Hepatocyte (in vitro differentiated cells): ENCODE measurements at places on chromosomes 2 and 18. TPM values are rescaled to one million over a fixed set of nuclear protein-coding genes. Genes with fewer than 3 reads are reported as not detected.

KIF3C gene
- 6.5 and 8.4 TPM in 2 replicates for total RNA-seq

HOXD12 gene
- 17.9 and 29.0 TPM in 2 replicates for total RNA-seq

LYG1 gene
- total RNA-seq, result 0.16 and 0.93 TPM in 2 replicates

DNA sequence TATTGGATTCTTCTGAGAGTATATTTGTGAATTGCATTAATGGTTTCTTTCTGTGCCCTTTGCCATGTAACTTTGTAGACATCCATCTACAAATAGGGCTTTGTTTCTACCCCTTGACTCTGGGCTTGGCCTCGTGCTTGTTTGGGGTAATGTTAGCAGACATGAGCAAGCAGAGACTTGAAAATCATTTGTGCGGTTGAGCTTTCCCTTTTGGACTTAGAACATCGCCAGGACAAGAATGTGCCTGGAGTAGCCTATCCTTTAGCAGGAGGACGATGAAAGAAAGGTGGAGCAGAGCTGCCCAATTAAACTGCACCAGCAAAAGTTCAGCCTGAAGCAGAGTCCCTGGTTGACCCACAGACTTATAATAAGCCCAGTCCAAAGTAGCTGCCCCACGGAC is 785.9 kb downstream of the EPHA4 start:
- no peak for DNase-seq
- H3K36me3 ChIP-seq, result no peaks in the 10 kb centered on the region
- H3K4me3 ChIP-seq, result no peak overlapping the region
- no peaks in the 10 kb centered on the region for H3K4me1 ChIP-seq
- H3K27ac ChIP-seq, result no peak overlapping the region
- H3K27me3 ChIP-seq, result no peaks in the 10 kb centered on the region

GRCh38 chr2:18684206-18685038 is 95.1 kb upstream of the NT5C1B start:
- no peaks in the 10 kb centered on the region for H3K4me1 ChIP-seq
- peak; percentile 17 for DNase-seq
- no peaks in the 10 kb centered on the region for H3K27me3 ChIP-seq
- no peaks in the 10 kb centered on the region for H3K36me3 ChIP-seq
- H3K4me3 ChIP-seq, result no peak overlapping the region
- no peak overlapping the region for H3K27ac ChIP-seq

DNA sequence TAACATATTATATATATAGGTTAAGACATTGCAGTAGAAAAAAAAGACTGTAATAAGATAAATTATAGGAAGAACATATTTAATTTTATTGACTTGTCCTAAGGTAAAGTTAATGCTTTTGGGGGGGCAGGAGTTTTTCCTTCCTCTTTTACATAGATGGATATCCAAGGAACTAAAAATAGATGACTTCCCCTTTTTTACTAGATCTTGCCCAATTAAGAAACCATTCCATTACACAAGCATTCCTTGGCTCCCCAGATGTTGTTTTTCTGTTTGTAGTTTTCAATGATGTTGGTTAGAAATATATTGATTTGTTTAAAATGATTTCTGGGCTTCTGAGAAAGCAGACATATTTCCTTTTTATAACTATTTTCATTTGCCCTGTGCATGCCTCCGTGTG is 22.4 kb upstream of the PMAIP1 start:
- DNase-seq, result no peak
- H3K27ac ChIP-seq, result no peak overlapping the region
- no peak overlapping the region for H3K4me3 ChIP-seq
- peaks cover 6% of the 10 kb centered on the region for H3K4me1 ChIP-seq

DNA sequence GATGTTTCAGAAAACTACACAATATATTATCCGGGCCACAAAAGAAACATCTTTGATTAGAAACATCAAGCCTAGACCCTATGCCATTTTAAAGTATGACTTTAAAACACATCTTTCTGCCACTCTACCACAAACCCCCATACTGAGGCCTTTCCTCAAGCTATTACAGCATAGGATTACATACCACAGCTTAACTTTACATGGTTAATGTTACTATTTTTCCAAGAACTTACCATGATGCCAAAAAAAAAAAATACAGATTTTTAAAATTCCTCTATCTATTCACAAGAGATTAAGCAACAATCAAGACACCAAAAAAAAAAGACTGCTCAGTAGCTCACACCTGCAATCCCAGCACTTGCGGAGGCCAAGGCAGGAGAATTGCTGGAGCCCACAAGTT is 9.0 kb downstream of the NCKAP1 start:
- H3K4me3 ChIP-seq, result no peak overlapping the region
- no peak overlapping the region for H3K27ac ChIP-seq
- no peaks in the 10 kb centered on the region for H3K36me3 ChIP-seq

DNA sequence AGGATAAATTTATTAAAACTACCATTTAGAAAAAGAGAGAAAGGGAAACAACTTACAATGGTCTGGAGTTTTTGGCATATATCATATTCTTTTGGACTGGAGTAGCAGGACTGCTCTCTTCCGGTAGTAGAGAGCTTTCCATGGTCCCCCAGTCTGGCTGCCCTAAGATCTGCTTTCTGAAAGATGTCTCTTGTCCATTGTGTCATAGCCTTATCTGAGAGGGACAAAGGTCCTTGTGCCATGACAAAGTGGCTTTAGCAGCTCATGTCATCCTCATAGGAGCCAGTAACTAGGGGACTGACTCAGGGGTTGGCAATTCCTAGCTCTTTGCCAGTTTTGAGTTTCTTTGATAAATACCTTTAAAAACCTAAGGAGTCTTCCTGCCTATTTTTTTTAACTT is 505.5 kb upstream of the ZEB2 start:
- H3K4me3 ChIP-seq, result no peak overlapping the region
- no peak overlapping the region for H3K27ac ChIP-seq
- no peaks in the 10 kb centered on the region for H3K36me3 ChIP-seq
- H3K27me3 ChIP-seq, result no peaks in the 10 kb centered on the region
- peaks cover 12% of the 10 kb centered on the region for H3K4me1 ChIP-seq

DNA sequence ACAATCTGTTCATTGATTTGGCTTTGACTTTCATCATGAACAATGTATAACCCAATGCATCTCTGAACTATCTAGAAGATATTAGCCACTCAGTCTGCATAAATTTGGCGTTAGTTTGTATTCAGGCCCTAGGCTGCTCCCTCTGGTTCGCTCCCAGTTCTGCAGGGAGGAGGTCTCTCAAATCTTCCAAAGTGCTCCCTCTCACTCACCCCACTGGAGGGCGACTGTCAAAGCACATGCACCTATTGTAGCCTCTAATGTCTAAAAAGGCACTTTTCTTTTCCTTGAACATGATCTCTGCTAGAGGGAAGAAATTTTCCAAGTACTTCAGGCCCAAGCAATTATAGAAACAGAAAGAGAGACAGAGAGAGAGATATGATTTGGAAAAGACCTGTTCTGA is 291.5 kb downstream of the TDRD15 start:
- H3K27ac ChIP-seq, result no peak overlapping the region
- no peak for DNase-seq
- H3K27me3 ChIP-seq, result no peaks in the 10 kb centered on the region
- H3K4me1 ChIP-seq, result no peaks in the 10 kb centered on the region
- no peaks in the 10 kb centered on the region for H3K36me3 ChIP-seq
